ENCODE measurements at places on chromosomes 2 and 18.

GRCh38 chr2:36356990-36357846 lies 1.6 kb downstream of the CRIM1 start:
- no peak for DNase-seq

- DNase-seq, result no peak
Measured at GRCh38 chr2:128543646-128544045, 225.0 kb upstream of the HS6ST1 start.

GRCh38 chr18:2338601-2339000 lies 232.7 kb downstream of the METTL4 start:
- no peak for DNase-seq

- DNase-seq, result no peak
Measured at GRCh38 chr2:40384714-40385113, 67.2 kb downstream of the SLC8A1 start.

GRCh38 chr18:75823471-75823870 lies 396.0 kb upstream of the SMIM21 start:
- no peak for DNase-seq

DNA sequence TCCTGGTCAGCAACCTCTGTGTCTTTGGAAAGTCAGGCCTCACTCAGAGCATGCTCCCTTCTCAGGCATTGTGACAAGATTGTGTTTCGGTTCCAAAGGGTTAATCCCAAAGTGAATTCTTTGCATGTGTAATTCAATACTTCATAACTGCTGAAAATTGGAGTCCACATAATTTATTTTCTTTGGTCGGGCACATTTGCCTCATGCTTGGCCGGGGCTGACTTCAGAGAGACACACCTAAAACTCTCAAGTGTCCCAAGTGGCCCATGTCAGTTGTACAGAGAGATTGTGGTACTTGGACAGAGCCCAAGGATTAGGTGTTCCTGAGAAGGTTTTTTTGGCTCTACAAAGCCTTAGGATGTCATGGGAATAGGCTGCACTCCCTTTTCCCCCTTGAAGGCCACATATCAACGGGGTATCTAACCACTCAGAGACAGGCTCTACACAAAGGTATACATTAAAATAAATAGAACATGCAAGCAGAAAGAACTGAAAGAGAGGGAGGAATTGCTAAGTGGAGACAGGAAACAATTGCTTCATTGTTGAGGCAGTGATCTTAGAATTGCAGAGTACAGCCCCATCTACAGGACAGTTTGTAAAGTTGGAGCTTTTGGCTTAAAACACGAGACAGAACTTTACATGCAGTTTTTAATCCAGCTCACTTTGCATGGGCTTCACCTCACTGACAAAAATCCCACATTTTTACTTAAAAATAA lies 1232.3 kb upstream of the ZEB2 start:
- DNase-seq, result peak; percentile 45

DNA sequence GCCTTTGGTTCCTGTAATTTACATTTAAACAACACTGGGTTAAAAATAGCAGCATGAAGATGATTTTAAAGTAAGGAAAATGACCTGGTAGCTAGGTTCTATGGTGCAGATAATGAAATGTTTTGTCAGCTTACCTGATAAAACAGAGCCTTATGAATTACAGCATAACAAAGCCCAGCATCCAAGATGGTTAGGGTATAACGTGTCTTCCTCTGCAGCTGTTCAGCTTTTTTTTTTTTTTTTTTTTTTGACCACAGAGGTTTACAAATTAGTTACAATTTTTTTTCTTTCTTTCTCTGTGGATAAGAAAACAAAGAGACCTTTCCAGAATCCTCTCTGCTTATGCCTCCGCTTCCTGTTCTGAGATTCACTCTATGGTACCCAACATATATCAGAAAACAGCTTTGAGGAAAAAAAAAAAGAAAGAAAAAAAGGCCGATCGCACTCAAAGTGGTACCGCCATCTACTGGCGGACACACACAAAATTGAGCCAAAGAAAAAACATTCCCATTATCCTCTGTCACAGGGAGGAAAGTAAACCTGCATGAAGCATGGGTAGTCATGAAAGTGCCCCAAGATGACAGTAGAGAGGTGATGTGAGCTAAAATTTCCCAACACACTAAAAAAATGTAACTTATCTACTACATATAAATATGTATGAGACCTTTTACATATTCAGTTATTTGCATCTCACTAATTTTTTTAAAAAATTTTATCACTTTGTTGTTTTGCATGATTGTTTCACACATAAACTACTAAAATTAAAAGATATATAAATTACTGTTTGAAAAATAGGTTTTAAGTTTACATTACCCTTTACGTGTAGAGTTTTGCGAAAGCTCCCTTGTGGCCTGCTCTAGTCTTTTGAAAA lies at the start of gene SCN3A:
TSS of gene SCN3A (minus strand) at position 362 of the 871 bp plus-strand sequence. CDS start 27,656 bp downstream, outside the sequence.
- DNase-seq, result peak; percentile 30

GRCh38 chr2:132754867-132755472 lies 85.0 kb upstream of the LYPD1 start:
- no peak for DNase-seq

DNA sequence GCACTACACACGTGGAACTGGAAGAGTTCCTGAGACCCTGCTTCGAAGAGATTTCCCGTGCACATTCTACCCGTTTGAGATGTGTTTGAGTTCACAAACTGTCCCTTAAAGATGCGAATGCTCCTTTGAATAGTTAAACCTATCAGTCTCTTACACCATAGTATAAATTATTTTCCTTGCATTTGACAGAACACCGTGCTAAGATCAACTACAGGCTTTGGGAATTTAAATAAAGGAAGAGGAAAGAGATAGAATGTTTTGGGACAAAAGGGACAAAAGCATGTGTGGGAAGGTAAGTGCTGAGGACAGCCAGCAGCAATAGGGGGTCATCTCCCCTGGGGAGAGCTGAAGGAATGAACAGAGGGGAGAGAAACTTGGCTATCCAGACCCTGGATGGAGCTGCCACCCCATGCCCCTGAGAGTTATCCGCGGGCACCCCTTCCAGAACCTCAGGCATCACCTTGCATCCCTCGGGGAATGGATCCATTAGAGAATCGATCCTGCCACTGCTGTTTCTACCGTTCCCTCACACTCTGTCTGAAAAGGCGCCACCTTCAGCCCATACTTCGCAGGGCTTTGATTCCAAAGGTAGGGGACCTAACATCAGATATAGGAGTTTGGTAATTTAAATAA lies 888 bp upstream of the ADCY3 start:
- no peak for DNase-seq

GRCh38 chr2:188993247-188993646 lies 19.1 kb downstream of the COL3A1 start:
- no peak for DNase-seq

GRCh38 chr2:3956406-3956805 lies 253.0 kb downstream of the DCDC2C start:
- no peak for DNase-seq

DNA sequence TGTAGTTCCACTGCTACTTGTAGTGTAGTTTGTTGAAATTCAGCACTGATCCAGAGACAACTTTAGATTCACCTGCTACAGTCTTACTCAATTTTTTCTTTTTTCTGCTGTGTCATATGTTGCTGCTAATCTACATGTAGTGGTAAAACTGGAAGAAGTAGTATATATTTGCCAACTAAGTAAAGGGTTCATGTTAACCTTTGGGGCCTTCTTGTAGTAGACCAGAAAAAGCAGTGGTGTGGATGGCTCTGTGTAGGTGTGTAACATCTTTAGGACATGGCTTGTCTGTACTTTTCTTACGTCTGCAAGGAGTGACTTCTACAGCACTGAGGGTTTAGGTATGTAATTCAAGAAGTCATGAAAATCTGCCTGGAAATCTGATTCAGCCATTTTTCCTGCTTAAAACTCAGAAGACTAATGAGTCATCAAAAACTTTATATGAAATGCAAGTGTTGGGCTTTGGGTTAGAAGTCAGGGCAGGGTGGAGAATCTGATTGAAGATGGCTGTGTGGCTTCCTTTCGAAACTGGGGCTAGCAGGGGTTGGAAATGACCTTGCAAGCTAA lies 8.4 kb downstream of the PTPRM start:
- no peak for DNase-seq

GRCh38 chr18:44668270-44668975 lies 12.3 kb upstream of the SETBP1 start:
- no peak for DNase-seq

DNA sequence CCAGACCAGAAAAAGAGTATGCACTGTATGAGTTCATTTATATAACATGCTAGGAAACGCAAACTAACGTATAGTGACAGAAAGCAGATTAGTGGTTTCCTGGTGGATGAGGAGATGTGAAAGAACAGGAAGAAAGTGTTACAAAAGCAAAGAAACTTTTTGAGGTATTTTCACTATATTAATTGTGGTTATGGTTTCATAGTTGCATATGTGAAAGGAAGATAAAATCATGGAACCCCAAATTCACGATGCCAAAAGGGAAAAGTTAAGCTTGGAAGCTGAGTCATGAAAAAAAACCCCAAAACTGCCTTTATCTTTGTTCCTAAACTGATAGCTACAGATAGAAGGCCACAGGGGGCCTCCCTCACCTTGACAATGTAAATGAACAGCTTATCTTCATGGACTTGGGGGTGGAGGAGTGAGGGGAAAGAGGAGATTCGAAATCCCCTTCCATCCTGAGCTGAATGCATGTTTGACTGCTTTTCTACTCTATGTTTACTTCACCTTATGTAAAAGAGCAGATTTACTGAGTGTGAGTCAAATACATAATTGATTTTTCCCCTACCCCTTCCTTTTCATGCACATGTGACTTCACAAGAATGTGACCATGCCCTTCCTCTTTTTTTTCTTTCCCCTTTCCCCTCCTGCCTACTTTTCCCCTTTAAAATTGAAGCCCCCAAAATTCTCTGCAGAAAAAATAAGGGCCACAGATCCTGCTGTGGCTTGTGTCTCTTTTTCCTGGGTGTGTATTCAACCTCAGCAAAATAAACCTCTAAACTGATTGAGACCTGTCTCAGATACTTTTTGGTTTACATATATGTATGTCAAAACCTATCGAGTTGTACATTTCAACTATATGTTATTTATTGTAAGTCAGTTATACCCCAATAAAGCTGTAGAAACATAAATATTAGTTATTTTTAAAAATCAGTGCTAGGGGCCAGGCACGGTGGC lies 100.1 kb upstream of the TLK1 start:
- DNase-seq, result no peak

GRCh38 chr2:229578052-229578846 lies 136.1 kb downstream of the DNER start:
- no peak for DNase-seq

DNA sequence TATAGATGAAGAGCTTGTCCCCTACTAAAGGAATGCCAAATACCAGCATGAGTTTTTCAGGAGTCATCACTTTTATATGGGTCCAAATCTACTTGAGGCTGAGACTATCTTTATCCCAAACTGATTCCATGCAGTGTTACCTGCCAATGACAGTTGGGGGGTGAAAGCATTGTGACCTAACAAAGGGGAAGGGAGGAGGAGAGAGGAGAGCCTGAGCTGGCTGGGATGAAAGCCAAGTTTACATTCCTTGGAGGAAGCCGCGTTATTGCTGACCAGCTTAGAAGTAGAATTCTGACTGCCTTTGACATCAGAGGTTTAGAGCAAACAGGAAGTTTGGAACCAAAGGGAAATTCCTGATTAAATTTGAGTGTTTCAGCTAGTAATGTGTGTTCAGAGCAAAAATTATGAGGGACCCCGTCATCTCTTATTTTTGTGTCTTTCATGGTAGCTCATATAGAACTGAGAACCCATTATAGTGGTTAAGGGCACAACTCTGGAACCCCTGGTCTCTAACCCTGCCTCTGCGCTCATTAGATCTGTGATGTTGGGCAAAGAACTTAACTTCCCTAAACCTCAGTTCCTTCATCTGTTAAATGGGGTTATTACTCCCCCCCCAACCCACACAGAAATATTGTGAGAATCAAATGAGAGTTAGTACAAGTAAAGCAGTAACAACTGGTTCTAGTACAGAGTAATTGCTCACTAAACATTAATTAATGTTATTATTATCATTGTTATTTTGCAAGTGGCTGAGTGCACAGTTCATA lies 199.3 kb upstream of the EPAS1 start:
- DNase-seq, result peak; percentile 99

DNA sequence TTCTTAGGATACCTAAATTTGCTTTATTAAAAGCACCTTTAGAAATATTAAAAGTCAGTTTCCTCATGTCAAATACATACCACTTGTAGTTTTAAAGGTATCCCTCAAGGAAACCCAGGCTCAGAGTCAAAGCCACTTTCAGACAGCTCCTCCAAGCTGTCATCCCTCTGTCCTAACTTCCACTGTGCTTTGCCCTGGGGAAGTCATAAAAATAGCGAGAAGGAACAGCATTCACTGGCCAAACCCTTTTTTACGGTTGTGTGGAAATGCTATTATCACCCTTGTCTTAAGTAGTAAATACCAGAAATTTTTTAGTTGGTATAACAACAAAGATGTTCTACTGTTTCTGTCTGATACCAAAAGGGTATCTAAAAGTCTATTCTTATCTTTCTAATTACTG lies 680.5 kb downstream of the ZEB2 start:
- DNase-seq, result no peak

- DNase-seq, result no peak
Measured at GRCh38 chr2:27959496-27959895, 69.0 kb downstream of the BABAM2 start.

GRCh38 chr2:235576337-235576910 lies 82.6 kb downstream of the AGAP1 start:
- DNase-seq, result no peak

GRCh38 chr2:38113051-38113450 lies 37.1 kb upstream of the CYP1B1 start:
- DNase-seq, result no peak

- no peak for DNase-seq
Measured at GRCh38 chr2:23703583-23704385, 223.1 kb downstream of the ATAD2B start.

GRCh38 chr2:157991932-157992331 lies 109.7 kb upstream of the UPP2 start:
- no peak for DNase-seq

- no peak for DNase-seq
Measured at GRCh38 chr18:55243857-55244256, 284.6 kb upstream of the CCDC68 start.

DNA sequence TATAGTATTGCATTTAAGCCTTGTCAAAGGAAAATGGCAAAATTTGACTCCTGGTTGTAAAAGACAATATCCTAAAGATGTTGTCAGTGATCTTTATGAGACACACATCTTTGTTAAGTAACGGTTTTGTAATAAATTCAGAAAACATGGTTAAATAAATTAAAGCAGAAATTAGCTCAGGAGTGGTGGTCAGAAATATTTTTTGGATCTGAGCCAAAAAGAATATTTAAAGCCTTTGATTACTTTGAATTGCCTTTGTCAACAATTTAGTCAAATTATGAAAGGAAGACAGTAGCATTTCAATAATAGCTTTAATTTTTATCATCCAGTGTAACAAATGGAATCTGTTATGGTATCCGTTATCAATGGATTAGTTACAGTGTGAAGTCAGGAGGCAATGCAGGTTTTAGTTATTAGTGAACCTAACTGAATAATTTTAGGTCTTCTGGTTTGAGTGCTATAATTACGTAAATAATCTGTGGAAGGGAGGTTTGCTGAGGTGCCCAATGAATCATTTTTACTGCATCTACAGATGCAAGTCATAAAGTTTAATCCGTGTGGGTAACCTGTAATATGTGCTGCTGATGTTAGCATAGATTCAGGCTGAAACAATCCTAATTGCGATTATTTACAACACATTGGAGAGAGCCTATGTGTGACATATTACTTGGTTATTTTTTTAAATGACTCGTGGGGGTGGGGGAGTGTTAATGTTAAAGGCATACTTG lies 42.7 kb downstream of the SMAD4 start:
- no peak for DNase-seq
